ENCODE measurements at places on chromosomes 12 and 14. TPM values are rescaled to one million over a fixed set of nuclear protein-coding genes. Genes with fewer than 3 reads are reported as not detected.

ADAMTS20 gene
- total RNA-seq: 0.53 TPM

KRT6B gene
- total RNA-seq: not detected

TDG gene
- total RNA-seq: 28.0 TPM

KLRC3 gene
- not detected for total RNA-seq

CCDC177 gene
- total RNA-seq: not detected

MYO1H gene
- total RNA-seq: 0.53 TPM

RASSF9 gene
- 10.4 TPM for total RNA-seq

KRT8 gene
- 177 TPM for total RNA-seq

JAG2 gene
- 17.4 TPM for total RNA-seq

HOXC12 gene
- not detected for total RNA-seq

FBLN5 gene
- 153 TPM for total RNA-seq

LBHD2 gene
- total RNA-seq: not detected

ETFBKMT gene
- 4.7 TPM for total RNA-seq

MIP gene
- total RNA-seq: not detected

CIT gene
- 37.0 TPM for total RNA-seq

KRT78 gene
- not detected for total RNA-seq

CLEC2A gene
- not detected for total RNA-seq

GAS2L3 gene
- total RNA-seq: 18.5 TPM

OASL gene
- 0.70 TPM for total RNA-seq

RNU6-7 gene
- total RNA-seq: not detected

SRRM4 gene
- 0.06 TPM for total RNA-seq

NUAK1 gene
- total RNA-seq: 10.7 TPM

KLRG1 gene
- total RNA-seq: 3.9 TPM

TAPBPL gene
- 19.5 TPM for total RNA-seq

NTF3 gene
- total RNA-seq: 5.7 TPM

PSMA6 gene
- 148 TPM for total RNA-seq

RNASE4 gene
- 13.5 TPM for total RNA-seq

NEK9 gene
- total RNA-seq: 110 TPM

CRIP1 gene
- 32.8 TPM for total RNA-seq

VASH1 gene
- 25.0 TPM for total RNA-seq

ADAM21 gene
- total RNA-seq: not detected
